ENCODE measurements at places on chromosomes 6 and 20.

GRCh38 chr6:87684895-87685654 is 17.0 kb downstream of the AKIRIN2 start:
- DNase-seq = no peak

DNA sequence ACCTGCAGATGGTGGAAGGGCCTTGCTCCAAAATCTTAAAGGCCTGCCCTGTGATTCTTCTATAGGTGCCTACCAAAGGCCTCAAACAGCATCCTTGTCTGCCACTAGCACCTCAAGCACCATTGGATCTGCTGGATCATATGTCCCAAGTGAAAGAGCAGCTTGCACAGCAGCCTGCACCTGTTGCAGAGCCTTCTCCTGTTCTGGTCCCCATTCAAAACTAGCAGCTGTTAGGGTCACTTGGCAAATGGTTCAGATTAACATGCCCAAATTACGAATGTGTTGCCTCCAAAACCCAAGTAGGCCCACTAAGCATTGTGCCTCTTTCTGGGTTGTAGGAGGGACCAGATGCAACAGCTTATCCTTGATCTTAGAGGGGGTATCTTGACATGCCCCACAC is 99.6 kb upstream of the F13A1 start:
- DNase-seq = no peak

DNA sequence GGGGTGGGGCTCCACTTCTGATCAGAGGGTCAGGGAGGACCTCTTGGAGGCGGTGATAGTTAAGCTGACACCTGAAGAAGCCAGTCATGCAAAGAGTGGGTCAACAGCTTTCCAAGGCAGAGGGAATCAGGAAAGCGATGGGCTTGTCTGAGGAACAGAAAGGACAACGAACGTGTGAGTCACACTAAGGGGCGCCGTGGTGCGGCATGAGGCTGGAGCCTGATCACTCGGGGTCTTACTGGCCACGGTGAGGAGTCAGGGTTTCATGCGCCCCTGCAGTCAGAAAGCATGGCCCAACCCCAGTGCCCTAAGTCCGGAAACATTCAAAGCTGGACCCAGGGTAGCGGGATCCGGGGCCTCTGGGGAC is 50.6 kb upstream of the SLC32A1 start:
- DNase-seq = peak; percentile 10

- no peak for DNase-seq
These were observed 1.9 kb downstream of the BTBD3 start for GRCh38 chr20:11919581-11919980.

GRCh38 chr6:10591422-10592160 is 70.4 kb downstream of the GCNT2 start:
- DNase-seq = no peak

- DNase-seq = no peak
These were observed 14.7 kb downstream of the KCNQ2 start for GRCh38 chr20:63457737-63458136.

- DNase-seq = no peak
These were observed 6.3 kb downstream of the OR2A4 start for GRCh38 chr6:131694832-131695426.

- no peak for DNase-seq
These were observed 310.6 kb upstream of the RSPO3 start for GRCh38 chr6:126807876-126808275.

- no peak for DNase-seq
These were observed 14.8 kb upstream of the MAS1L start for GRCh38 chr6:29502597-29502996.

DNA sequence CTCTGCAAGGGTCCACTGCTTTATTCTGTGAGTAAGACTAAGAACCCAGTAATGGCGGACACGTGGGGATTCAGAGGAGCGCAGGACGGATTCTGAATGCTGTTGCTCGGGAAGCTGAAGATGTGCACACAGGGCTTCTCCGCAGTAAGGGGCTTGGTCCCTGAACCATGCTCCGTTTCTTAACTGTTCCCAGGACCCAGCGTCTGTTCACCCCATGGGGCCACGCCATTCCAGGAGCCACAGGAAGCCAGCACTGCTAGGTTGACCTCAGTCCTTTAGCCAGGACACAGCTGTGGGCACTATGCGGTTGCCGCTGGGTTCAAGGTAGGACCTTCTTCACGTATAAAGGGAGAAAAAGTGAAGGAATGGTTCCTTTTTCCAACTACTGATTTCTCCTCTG is 59.8 kb downstream of the IRF4 start:
- DNase-seq = no peak

DNA sequence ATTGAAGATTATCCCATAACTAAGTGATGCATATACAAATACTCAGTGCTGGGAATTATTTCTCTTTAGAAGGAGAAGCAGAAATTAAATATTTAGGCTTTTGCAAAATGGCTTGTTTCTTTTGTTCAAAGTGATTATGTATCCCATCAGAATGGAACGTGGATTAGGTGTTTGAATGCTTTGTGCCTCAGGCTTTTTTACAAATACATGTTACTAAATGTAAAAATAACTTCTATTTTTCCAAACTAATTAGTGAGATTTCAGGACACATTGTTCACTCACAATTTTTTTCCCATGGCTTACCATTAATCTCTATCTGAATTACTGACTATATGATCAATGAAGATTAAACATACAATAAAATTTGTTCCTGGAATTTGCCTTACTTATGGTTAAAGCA is 925.9 kb upstream of the CITED2 start:
- DNase-seq = no peak

DNA sequence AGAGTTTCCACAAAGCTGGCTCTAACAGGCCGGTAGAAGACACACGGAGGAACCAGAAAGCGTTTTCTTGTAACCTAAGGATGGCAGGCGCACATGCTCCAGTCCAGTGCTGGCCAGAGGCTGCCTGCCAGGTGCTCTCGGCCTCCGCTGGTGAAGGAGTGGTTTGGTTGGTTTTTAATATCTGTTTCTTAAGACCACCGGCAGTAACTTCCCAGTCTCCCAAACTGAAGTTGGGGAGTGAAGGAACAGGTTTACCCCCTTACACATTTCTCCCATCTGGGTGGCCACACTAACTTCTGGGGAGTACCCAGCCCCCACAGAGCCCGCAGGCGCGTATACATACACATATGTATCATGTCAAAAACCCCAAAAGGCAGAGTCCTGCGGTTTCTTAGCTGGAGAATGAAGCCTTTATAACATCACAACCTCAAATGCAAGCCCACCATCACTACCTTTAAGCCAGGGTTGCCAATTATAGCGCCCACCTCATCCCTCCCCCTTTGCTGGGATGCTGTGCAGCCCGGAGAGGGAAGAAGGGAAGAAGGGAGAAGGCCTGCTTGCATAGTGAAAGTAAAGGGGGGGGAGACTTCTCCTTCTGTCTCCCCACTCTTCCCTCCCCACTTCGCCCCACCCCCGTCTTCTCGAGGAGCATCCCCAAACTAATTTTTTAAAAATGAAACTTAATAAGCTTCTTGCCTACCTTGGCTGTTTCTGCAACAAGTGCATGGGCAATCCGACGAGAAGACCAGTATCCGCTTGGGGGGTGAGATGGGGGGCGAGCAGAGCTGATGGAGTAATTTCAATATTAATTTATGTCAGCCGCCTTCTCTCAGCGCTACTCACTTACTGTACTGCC is 1.0 kb downstream of the TRERF1 start:
- DNase-seq = no peak

DNA sequence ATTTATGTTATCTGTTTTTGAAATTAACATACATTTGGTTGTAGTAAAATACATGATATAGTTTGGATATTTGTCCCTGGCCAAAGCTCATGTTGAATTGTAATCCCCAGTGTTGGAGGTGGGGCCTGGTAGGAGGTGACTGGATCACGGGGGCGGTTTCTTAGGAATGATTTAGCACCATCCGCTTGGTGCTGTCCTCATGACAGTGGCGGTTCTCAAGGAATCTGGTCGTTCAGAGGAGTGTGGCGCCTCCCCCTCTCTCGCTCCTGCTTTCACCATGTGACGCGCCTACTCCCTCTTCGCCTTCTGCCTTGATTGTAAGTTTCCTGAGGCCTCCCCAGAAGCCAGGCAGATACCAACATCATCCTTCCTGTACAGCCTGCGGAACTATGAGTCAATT is 29.0 kb downstream of the CTCFL start:
- no peak for DNase-seq

DNA sequence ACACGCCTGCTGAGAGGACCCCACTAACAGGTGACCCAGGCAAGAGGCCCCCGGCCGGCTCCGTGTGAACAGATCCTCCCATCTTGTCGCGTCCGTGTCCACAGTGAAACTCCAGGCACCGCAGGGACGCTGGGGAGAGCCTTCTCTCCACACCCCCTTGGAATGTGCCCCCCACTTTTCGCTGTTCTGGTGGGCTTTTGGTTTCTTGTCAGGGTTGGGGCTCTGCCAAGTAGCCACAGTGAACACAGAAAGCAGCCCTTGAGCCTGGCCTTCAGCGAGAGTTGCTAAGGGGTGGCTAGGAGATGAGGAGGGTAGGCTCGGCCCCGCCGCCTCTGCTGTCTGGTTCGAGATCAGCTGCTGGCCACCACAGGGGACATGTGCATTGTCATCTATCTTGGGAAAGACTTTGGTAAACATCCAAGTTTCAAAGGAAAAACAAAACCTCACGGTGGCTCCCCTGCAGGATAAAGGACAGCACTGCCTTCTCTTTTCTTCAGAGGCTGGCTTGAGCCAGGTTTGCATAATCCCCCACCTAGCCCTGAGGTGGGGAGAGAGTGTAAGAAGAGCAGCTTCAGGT is 22.7 kb downstream of the SYNDIG1 start:
- DNase-seq = no peak

All from stimulated activated effector memory CD8-positive, alpha-beta T cell treated with anti-CD3 and anti-CD28 coated beads, Interleukin-12 subunit alpha, Interleukin-12 subunit beta, amount 100 ng/mL, for 72 hours (primary cell).